Hypothalamus (tissue), 51 donors: ENCODE measurements at places on chromosomes 5 and 9.

GRCh38 chr5:178330791-178331404 lies 98.3 kb upstream of the PHYKPL start:
- DNase-seq: no peak

DNA sequence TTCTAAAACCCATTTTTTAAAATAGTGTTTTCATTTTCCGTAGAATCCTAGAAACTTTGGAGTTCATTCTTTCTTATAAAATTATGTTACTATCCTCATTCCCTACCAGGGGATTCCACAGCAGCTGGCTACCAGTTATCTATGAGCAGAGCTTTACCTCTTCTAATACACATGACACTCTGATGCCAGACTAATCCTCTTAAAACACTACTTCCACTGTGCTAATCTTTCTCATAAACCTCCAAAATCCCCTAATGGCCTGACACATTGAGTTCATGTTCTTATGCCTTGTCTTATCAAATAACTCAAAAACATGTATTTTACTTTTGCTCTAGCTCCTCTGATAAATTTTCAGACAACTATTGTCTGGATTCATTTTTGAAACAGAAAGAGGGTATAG lies 633.6 kb upstream of the FTMT start:
- no peak for DNase-seq

DNA sequence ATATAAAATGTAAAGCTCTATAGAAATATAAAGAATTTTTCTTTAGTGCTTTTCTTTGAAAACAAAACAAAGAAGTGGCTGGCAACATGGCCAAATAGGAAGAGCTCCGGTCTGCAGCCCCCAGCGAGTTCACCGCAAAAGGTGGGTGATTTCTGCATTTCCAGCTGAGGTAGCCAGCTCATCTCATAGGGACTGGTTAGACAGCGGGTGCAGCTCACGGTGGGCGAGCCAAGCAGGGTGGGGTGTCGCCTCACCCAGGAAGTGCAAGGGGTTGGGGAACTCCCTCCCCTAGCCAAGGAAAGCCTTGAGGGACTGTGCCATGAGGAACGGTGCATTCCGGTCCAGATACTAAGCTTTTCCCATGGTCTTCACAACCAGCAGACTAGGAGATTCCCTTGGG lies 21.0 kb upstream of the TIMD4 start:
- no peak for DNase-seq

GRCh38 chr5:157479166-157479565 lies 19.2 kb downstream of the NIPAL4 start:
- DNase-seq: no peak

- DNase-seq: no peak
Measured at GRCh38 chr5:149046196-149046829, 16.5 kb downstream of the SH3TC2 start.

DNA sequence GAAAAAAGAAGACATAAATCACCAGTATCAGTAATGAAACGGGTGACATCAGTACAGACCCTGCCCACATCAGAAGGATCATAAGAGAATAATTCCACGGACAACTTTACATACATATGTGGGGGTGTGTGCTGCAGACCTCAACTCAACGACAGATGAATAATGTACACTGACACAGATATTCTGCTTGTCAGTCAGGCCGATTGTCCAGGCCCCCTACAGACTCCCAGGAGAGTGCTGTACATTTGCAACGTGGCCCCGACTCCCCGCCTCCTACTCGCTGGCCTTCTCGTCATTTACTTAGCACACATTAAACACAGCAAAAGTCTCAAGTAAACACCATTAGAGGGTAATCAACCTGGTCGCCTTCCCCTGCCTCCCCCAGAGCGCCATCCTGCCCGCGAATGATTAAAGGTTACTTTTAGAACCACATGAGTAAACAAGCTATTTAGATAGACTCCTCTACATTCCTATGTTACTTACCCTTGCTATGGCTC lies 3.5 kb upstream of the TMED9 start:
- no peak for DNase-seq

- no peak for DNase-seq
Measured at GRCh38 chr5:139282197-139282557, 11.4 kb upstream of the MATR3 start.

DNA sequence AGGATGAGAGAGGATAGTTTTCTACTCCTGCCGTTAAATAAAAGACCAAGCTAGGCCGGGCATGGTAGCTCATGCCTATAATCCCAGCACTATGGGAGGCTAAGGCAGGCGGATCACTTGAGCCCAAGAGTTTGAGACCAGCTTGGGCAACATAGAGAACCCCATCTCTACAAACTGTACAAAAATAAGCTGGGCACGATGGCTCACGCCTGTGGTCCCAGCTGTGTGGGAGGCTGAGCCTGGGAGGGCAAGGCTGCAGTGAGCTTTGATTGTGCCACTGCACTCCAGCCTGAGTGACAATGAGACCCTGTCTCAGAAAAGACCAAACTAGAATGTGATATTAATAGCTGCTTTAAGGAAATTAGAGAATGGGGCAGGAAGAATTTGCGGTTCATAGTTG lies 158.4 kb downstream of the NIPBL start:
- DNase-seq: no peak

GRCh38 chr5:42250-42649 lies 49.7 kb upstream of the PLEKHG4B start:
- DNase-seq: no peak

DNA sequence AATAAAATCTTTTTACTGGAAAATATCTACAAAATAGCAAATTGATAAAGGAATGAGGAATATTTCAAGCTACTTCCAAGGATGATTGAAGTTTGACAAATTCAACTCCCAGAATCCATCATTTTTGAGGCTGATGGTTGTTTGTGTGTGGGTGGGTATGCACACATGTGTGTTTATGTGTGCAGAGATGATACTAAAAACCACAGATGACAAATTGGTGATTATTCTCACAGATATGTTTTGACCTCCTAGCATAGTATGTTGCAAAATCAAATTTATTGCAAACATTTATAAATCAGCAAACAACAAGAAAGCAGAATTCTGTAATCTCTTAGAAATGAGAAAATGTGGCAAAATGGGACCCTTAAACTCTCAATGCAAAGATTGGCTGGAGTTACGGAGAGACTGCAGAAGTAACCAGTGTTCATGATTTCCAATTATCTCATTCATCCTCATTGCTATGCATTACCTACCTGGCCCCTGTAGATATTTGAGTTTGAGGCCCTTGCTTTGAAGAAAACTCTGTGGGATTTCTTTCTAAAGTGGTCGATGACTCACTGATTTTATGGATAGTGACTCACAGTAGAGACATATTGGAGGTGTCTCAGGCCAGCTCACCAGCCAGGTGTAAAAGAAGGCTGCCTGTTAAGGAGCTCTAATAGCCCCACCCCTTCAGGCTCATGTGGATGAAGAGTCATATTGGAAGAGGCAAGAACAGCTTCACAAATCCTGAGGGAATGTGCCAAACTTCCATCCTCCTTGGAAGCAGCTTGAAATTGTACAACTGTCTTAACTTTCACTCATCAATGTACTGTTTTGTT lies 44.6 kb upstream of the TMC1 start:
- DNase-seq: no peak

- DNase-seq: no peak
Measured at GRCh38 chr9:79111653-79112052, 460.1 kb upstream of the TLE4 start.

DNA sequence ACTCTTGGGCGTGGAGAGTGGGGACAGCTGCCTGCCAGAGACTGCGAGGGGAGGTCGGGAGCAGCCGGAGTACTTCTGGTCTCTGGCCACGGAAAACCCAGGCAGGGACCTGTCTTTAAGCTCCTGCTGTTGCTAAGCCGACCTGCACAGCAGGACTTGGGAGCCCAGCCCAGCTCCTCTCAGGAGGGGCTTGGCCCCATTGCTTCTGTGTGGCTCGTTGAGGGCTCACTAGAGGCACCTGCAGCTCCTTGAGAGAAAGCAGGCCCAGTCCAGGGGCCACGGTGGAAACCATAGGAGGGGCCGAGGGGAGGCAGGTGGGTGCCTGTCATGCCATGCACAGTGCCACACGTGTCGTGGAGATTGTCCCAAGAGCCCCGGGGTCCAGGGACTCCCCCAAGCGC lies 3.3 kb upstream of the LCN2 start:
- no peak for DNase-seq

DNA sequence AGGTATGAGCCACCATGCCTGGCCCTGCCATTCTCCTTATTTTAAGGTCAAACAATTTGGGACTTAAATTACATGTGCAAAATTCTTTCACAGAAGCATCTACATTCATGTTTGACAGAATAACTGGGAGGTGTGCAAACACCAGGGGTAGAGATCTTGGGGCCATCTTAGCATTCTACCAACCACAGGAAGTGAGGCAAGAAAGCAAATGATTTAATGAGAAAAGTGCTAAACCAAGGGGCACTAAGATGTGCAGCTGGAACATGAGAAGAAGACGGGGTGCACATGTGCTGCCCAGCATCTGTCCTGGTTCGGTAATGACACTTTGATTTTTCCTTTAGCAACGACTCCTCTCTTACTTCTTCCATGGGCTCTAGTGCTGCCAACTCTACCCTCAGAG lies 1.2 kb upstream of the F12 start:
- no peak for DNase-seq

GRCh38 chr5:163916376-163916775 lies 411.0 kb downstream of the MAT2B start:
- no peak for DNase-seq
